ENCODE measurements at places on chromosomes 6 and 20.

- no peak for DNase-seq
Measured at GRCh38 chr20:62141397-62142251, 1.6 kb downstream of the PSMA7 start.

- DNase-seq, result no peak
Measured at GRCh38 chr6:128483472-128484135, 36.8 kb downstream of the PTPRK start.

GRCh38 chr6:106512048-106512967 lies 117.0 kb downstream of the RTN4IP1 start:
- no peak for DNase-seq

GRCh38 chr6:76220805-76221204 lies 148.3 kb upstream of the IMPG1 start:
- DNase-seq, result no peak

GRCh38 chr6:161511447-161512095 lies 237.7 kb upstream of the AGPAT4 start:
- no peak for DNase-seq

DNA sequence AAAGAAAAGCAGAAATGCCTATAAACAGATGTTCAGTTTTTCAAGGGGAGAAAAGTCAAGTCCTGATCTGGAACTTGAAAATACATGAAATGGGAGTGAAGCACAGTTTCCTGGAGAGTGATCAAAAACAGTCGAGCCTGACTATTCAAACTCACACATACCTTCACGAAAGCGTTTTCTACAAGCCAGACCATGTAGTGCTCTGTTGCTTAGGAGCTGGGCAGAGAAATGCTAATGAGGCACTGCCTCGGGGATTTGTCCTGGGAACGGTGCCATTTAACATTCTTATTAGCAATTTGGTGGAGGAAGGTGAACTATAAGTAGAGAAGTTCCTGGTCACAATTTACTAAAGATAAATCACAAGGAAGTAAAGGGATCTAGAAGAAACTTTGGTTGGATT lies 5.9 kb downstream of the NHSL1 start:
- DNase-seq, result no peak

DNA sequence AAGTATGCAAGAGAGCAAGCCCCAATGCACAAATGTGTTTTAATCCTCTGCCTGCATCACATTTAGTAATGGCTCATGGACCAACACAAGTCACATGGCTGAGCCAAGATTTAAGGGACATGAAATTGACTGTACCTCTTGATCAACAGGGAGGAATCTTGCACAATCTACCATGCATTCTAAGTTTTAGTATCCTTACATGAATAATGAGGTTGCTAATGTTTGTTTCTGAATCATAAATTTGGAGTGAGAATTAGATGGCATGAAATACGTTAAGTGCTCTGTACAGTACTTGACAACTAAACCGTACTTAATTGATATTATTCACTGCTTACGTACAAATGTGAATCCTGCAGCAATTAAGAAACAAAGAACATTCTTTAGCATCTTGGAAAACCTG lies 553.8 kb upstream of the JAG1 start:
- DNase-seq, result no peak

DNA sequence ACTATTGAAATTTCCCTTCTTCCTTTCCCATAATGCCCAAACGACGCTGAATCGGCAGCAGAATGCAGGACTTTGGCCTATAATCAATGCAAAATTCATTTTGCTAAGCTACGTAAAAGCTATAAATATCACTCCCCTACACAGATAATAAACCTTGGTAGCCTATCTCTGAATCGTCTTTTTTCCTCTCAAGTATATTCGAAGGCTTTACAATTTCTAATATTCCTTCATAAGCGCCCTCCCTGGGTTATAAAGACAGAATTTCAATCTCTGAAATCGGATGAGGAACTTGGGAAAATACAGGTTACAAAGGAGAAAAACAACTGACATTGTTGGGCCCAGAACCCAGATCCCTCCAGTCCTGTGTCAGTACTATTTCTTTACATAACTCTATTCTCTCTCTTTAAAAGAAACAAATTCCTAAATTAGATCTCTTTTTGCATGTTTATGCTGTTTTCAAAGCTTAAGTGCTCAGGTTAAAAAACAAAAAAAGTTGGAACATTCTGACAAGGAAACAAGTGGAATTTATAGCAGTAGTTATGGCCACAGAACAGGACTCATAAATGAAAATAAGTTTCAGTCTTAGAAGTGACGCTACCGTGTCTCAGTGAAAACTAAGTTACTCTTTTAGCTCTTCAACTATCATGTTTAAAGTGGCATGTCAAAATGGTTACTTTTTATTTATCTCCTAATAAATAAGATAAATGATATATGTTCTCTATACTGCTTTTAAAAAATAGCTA lies 84.5 kb downstream of the SESN1 start:
- no peak for DNase-seq

GRCh38 chr6:152748843-152749242 lies 1.8 kb upstream of the VIP start:
- no peak for DNase-seq

DNA sequence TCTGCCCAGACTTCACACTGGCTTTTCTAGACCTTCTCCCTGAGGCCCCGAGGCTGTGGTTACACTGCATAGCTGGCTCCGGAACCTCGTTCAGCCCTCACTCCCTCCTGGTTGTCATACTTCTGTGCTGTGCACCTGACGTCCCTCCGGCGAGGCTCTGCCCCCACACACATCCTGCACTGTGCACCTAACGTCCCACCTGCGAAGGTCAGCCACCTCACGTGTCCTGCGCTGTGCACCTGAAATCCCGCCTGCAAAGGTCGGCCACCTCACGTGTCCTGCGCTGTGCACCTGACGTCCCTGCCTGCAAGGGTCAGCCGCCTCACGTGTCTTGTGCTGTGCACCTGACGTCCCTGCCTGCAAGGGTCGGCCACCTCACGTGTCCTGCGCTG lies 111.0 kb upstream of the FRMD1 start:
- no peak for DNase-seq

DNA sequence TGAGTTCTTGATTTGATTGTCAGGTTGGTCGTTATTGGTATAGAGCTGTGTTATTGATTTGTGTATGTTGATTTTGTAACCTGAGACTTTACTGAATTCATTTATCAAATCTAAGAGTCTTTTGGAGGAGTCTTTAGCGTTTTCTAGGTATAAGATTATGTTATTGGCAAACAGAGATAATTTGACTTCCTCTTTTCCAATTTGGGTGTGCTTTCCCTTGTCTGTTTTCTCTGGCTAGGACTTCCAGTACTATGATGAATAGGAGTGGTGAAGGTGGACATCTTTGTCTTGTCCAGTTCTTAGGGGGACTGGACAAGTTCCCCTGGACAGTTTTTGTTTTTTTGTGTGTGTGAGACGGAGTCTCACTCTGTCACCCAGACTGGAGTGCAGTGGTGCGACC lies 17.4 kb downstream of the HLA-DOA start:
- no peak for DNase-seq

GRCh38 chr6:63635215-63635587 lies 401 bp upstream of the PHF3 start:
- no peak for DNase-seq

DNA sequence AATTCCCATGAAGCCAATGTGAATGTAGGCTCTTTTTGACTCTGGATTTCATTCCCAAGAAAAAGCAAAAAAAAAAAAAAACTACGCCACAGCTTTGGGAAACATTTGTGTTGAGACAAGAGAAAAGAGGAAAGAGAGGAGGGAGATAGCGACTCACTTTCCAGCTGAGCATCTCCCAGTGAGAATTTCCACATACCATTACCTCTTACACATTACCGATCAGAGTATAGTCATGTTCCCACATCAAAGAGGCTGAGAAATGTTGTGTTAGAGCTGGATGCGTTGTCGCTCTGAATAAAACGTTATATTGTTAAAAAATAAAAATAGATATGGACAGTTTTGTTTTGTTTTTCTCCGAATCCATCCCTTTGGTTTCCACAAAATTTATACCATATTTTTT lies 1019.3 kb upstream of the ADGRB3 start:
- no peak for DNase-seq

- DNase-seq, result no peak
Measured at GRCh38 chr6:147666255-147666654, 157.8 kb downstream of the SAMD5 start.

DNA sequence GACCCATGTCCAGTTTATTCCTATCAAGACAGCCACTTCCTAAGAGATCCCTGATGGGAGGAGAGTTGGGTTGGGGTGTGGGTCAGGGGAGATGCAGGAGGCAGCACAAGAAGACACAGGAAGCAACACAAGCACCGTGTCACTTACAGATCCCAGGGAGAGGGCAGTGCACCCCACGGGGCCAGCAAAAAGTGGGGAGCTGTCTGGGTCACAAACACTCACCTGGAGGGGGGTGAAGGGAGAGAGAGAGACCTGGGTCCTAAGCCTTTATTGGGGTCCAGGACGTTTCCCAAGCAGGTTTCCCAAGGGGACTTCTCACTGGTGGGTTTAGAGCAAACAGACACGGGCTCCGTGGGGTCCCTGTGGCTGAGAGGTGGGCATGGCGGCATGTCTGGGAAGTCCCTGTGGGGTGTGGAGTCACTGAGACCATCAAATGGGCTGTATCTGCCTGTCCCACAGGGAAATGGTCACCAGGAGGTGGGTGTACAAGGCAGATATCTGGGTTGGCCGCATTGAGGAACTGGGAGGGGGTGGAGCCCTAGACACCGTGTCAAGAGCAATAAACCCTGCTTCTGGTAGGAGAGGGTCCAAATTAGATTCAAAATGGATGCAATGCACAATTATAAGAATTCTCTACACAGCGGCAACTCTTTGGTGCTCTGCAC lies 1.6 kb upstream of the CD93 start:
- DNase-seq, result no peak

DNA sequence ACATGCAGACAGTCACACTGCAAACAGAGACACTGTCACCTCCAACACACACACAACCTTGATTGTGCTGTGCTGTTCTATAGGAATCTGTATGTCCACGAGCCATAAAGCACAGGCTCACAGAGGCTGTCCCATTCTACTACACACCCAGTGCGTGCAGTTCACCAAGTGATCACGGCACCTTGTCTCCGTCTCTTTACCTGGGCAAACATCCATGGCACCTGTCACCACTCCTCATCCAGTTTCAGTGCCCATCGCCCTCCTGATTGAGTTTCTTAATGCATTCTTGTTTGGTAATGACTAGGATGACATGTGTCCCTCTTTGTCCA lies 65.8 kb upstream of the STMND1 start:
- DNase-seq, result no peak

GRCh38 chr6:10205892-10206291 lies 209.0 kb downstream of the TFAP2A start:
- no peak for DNase-seq

DNA sequence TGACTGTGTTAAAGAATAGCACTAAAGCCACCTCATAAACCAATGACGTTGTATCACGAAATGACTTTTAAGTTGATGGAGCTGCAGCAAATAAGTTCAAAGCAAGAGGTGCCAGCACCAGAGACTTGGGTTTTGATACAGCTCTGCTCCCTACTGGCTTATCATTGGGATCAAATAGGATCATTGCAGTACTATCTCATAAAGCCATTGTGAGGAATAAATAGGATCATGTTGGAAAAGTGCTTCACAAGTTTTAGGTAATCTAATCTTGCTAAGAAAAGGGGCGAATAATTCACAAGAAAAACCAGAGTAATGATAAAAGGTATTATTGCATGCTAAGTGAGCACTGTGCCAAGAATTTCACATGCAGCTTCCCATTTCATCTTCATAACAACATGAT lies 10.4 kb upstream of the CEP85L start:
- DNase-seq, result no peak

DNA sequence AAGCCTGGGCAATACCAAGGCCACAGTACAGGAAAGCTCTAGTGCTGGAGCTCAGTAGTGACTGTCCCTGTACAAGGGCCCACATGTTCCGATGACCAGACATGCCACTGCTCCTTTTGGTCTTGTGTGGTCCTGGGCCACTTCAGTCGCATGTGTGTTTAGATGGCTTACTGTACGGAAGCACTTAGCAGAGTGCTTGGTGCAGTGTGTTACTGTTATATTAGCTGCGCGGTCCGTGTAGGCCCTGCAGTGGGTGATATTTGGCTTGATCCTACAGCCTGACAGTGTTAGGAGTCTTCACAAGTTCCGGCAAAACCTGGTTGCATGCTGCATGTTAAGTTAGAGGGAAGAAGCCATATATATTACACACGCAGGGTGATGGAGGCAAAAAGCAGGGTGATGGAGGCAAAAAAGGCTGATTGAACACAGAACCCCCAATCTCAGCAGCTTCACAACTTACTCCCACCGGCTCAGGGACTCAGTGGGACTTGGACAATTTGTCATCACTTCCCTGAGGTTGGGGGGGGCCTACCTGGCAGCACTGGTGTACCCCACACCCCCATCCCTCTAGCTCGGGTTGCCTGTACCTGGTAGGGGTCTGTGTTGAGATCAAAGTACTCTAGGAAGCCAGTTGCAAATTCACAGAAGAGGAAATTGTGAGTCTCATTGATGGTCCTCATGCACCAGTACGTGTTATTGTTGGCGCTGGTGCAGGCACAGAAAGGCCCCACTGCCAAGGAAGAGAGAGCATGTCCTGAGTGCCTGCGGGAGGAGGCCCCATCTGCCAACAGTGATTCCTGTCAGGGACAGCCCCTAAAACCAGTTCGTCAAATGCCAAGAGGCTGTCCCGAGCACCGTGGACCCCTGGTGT lies 122.6 kb downstream of the SULF2 start:
- DNase-seq, result no peak

DNA sequence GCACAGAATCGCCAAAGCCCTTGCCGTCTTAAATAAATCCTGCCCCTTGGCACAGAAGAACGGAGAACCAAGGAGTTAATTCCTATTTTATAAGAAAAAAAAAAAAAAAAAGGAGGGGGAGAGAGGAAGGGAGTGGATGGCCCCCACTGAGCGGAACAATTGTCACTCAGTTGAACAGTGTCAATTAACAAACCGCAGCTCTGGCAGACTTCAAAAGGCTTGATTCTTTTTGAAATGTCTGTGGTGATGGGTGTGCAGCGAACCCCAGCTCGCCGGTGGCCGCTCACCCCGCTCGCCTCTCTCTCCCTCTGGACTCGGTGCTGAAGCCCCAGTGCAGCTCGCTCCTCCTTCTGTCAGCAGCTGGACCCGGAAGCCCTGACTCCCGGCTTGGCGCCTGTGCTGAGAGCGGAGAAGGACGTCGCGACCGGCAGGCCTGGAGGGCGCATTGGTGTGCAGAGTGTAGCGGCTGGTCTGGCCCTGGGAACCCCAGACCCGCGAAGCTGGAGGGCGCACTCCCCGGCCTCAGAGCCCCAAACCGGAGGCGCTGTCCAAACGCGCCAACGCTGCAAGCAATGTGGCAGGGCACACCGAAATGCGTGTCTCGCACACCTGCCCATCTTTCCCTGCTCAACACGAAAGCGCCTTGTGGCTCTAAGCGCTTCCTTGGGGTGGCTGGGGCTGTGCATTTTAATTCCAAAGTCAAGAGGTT lies 3.4 kb downstream of the LINC00237 start:
- DNase-seq, result no peak

Measured in omental fat pad (tissue), 4 donors.